ENCODE measurements at places on chromosomes 6 and 20.

DNA sequence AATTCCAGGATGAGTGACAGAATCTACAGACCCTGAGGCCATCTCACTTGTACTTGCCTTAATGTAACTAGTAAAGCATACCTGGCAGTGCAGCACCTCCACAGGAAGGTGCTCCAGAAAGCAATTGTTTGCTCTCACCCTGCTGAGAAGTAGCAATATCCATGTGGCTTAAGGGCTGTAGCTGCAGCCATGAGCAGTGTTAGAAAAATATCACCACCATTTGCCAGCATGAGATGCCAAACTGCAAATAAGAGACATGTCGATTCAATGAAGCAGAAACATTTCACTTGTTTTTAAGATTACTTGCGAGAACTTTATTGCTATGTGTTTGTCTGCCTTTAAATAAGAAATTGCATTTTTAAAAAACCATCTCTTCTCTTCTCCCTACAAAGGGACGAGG is 151.5 kb downstream of the PRL start:
- DNase-seq, result no peak

DNA sequence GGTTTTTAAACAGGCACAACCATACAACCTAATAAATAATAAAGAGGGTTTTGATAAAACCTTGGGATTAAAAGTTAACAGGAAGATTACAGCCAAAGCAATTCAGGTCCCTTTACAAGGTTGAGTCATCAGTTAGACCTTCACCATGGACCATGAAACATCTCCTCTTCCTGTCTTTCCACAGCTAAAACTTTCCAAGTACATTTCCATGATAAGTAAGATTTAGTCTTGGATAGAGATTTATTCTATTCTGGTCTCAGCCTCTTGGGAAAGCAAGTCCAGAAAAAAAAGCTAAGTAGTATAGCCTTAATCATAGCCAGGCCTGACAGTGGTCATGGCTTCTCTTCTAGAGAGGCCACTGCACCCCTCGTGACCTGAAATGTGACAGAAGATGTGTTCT is 2.9 kb upstream of the PRSS35 start:
- no peak for DNase-seq

GRCh38 chr6:36766399-36766945 is 68.8 kb downstream of the RAB44 start:
- DNase-seq, result no peak

GRCh38 chr6:110039364-110039980 is 61.4 kb downstream of the GPR6 start:
- DNase-seq, result peak; percentile 93

DNA sequence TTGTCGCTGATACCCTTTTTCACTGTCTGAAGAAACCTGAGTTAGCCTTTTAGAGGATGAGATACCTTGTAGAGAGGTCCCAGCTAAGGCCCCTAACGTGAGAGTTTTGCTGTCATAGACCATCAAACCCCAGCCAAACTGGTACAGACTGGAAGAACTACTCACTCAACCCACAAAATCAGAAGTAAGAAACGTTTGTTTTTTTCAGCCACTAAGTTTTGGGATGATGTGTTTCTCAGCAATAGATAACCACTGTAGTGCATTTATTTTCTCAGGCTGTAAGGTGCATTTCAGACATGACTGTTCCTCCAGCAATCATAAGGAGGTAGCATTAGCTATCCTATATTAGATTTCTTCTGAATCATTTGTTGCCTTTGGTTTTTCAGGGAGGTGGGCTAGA is 407.3 kb upstream of the FLRT3 start:
- DNase-seq, result no peak

GRCh38 chr20:10674684-10675449 is 1.1 kb upstream of the JAG1 start:
- peak; percentile 63 for DNase-seq

- DNase-seq, result no peak
These were observed 333.9 kb upstream of the PLCB4 start for GRCh38 chr20:8735014-8735413.

GRCh38 chr6:40476673-40477072 is 110.5 kb downstream of the LRFN2 start:
- DNase-seq, result no peak

- no peak for DNase-seq
These were observed 49.3 kb upstream of the NNAT start for GRCh38 chr20:37471741-37472235.

DNA sequence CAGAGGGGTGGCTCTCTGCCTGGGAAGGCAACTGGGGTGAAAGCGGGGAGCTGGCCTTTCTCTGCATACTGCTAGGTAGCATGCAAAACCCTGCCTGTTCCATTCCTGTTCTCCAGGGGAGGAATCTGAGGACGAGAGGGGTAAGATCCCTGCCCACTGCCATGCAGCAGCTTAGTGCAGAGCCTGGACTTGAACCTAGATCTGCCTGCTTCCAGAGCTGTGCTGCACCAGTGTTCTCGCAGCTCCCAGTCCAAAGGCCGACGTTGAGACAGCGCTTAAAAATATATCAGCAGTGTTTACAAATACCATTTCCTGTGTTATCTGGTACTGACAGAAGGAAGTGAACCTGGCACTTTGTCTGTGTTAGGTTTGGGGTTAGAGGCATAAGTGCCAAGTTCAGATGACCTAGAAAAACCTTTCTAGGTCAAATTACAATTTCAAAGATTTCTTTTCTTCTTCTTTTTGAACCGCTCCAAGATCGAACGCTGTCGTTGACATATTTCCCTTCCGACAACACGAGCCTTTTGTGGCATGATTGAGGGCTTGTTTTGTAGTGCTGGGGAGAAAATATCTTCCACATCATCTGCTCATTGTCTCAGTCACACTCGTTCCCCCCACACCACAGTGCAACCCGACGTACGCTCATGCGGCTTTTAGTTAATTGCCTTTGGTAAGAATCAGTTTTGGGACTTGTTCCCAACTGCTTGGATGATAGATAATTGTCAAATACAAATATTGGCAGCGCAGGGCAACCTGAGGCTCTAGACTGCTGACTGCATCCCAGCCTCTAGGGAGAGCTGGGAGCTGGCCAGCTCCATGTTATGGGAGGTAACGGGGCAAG is 44.6 kb downstream of the TOX2 start:
- DNase-seq, result peak; percentile 30

- DNase-seq, result no peak
These were observed 34.7 kb upstream of the FAM8A1 start for GRCh38 chr6:17565399-17565798.

- DNase-seq, result no peak
These were observed 14.4 kb upstream of the PPP1R14C start for GRCh38 chr6:150128425-150128824.

DNA sequence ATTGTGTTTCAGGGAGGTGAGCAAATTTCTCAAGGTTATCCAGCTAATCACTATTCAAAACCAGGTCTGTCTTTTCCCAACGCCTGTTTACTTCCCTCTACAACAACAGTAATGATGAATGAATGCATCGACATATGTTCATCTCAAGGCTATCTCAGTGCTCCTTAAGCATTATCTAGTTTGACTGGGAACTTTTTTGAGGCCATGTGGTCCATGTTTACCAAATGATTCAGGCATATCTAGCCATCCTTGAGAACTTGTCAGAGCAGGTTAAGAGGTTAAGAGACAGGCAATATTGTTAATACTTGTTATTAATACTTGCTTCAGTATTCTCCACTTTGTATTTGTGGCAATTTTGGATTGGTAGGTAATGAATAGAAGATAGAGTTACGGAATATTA is 1038.4 kb upstream of the FLRT3 start:
- no peak for DNase-seq

DNA sequence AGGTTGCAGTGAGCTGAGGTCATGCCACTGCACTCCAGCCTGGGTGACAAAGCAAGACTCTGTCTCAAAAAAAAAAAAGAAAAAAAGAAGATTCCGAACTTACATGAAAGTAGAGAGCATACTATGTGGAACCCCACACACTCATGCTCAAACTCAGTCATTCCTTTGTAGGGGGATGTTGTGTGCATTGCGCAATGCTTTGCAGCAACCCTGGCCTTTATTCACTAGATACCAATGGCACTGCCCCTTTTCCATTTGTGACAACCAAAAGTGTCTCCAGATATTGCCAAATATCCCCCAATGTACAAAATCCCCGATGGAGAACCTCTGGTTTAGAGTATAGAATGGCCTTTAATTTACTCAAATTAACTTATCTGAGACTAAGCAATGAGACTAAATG is 158.6 kb downstream of the GJA1 start:
- DNase-seq, result no peak

DNA sequence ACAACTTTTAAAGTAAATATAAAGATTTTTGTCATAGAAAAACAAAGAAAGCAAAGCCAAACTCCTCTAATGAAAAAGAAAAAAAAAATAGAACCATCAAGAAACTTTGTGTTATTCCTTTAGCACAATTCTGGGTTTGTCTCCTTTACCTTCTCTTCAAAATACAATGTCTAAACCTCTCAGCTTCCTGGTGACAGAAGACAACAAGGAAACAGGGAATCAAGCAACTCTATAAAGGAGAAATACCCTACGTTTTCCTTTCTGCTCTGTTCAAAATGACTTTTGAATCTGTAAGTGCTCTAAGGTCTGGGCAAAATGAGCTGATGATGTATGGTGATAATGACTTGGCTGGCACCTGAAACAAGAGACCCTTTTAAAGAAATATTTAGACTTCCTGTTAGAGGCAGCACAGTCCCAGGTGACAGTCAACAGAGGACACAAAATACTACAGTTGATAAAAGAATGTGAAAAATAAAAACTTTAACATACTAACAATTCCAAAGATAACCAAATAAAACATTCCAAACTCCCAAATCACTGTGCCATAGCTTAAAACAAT is 101.4 kb downstream of the PRDM1 start:
- DNase-seq, result no peak

GRCh38 chr6:73858376-73858775 is 162.4 kb downstream of the CD109 start:
- no peak for DNase-seq

DNA sequence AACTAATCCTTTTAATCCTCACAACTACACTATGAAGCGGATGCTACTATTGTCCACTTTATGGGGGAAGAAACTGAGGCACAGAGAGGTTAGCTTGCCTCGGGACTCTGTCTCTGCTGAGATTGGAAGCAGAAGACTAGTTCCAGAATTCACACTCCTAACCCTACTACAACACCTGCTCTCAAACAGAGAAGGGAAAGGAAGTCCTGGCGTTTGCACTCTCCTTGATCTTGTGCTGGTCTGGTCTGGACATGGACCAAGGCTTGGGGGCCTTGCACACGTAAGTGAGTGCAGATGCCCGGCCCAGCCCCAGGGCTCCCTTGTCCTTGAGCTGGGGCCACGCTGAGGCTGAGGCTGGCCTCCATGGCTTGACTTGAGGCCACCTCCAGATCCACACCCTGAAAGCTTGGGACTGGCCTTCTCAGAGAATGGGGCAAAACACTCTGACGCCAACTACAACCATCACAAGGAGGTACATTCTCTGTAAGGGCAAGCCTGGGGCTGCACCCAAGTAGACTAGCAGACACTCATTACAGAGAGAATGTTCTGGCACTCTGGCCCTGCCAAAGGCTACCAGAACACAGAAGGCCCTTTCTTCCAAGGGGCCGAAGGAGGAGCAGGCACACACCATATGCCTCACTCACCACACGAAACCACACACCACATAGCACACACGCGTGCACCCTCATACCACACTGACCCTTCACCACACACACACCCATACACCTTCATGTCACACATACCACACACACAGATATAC is 33.3 kb upstream of the EZR start:
- DNase-seq, result peak; percentile 23

GRCh38 chr6:89239338-89239737 is 22.2 kb upstream of the GABRR1 start:
- DNase-seq, result peak; percentile 75

DNA sequence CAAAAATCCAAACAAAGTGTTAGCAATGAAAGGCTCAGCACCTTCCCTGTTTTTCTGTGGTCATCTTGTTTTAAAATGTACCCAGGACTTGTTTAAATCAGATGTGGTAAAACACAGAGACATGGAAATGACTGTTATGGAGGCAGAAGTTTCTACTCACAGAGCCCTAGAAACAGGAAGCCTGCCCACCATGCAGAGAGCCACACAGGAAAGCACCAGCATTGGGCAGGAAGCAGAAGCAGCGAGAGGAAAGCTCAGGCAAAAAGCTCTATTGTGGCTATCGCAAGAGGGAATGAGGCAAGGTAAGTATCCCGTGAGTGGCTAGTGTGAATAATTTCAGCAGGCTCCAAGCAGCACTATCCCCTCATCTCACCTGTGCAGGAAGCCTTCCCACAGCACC is 42.8 kb downstream of the GPR6 start:
- peak; percentile 33 for DNase-seq

- no peak for DNase-seq
These were observed 91.3 kb upstream of the SLC35B3 start for GRCh38 chr6:8526624-8527023.

GRCh38 chr6:14946753-14947152 is 299.1 kb upstream of the JARID2 start:
- DNase-seq, result no peak

DNA sequence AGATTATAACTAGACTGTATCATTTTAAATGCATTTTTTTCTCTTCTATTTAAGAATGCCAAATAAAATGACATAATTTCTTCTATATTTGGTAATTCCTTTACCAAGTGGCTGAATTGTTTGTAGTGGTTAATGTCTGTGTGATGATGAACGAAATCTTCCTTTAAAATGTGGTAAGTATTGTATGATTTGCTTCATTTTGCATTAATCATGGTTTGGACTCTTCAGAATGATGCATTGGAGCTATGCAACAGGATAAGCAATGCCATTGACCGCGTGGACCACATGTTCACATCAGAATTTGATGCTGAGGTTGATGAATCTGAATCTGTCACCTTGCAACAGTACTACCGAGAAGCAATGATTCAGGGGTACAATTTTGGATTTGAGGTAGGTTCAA is 99.6 kb downstream of the MAP3K4 start:
- no peak for DNase-seq

DNA sequence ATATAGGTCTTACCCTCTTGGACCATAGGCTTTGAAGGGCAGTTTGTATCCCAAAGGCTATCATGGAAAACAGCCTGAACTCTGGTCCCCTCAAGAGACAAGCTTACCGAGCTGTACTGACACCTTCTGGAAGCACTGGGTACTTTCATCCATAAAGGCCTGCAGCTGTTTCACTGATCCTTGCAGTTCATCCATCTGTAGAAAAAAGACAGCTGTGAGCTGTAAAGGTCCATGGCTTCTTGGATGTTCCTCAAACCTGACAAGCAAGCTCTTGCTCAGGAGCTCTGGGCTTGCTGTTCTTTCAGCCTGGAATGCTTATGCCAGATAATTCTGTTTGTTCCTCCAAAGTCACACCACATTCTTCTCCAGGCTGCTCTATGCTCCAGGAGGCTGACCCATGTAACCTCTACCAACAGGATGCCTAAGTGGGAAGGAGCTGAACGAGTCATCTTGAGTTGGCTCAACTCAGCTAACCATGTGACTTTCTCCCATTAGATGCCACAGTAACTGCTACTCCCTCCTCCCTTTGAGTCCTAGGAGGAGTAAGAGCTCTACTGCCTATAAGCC is 8.8 kb upstream of the NDRG3 start:
- peak; percentile 41 for DNase-seq

DNA sequence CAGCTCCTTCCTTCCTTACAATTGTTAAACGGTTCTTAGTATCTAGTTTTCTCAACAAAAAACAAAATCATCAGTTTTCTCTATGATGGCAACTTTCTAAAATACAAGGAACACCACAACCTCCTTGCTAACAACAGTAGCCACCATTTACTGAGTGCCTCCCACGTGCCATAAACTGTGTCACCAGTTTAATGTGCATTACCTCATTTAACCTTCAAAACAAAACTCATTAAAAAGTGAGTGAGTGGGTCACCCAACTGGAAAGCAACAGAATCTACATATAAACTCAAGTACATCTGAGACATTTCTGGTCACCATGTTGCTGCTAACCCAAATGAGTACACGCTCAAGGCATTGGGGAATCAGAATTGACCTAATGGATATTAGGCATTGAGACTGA is 11.0 kb downstream of the RTN4IP1 start:
- no peak for DNase-seq
